ENCODE measurements at places on chromosomes 11 and 22. TPM values are rescaled to one million over a fixed set of nuclear protein-coding genes. Genes with fewer than 3 reads are reported as not detected.

- no peak for ATAC-seq
Measured at GRCh38 chr11:132804258-132804657, 728.0 kb downstream of the OPCML start.

- ATAC-seq: no peak
Measured at GRCh38 chr22:49753276-49753890, 74.3 kb downstream of the BRD1 start.

DNA sequence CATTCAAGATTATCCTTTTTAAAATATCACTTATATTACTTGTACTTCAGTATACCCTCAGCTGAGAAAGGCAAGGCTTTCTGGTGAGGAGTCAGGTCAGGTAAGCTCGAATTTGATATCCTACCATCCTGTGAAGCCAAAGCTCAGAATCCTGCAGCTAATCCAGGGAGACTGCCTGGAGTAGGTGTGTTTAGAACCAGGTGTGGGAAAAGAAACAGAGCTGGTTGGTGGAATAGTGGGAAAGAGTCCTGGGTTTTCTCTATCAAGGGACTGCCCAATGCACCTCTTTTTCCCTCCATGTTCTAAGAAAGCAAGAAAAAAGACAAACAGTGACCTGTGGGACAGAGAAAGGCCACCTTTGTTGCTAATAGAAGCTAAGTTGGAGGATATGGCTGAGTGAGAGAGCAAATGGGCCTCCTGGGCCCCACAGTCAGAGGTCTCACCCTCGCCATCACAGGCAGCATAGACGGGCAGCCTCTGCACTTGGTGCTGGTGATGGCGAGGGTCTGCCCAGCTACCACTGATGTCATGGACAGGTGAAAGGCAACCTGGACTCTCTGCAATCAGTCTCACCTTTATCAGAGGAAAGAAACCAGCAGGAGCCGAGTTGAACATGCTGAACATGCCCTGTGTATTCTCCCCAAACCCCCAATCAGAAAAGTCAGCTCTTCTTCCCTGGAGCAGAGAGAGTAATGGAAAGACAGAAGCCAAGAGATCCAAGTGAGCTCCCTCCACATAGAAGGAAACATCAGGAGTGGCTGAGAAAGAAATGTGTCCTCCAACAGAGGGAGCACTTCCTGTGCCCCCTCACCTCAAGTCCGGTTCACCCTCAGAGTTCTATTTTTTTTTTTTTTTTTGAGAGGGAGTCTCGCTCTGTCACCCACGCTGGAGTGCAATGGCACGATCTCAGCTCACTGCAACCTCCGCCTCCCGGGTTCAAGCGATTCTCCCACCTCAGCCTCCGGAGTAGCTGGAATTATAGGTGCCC lies 491.3 kb downstream of the BUD13 start:
- ATAC-seq: no peak

Gene HOATZ
- total RNA-seq: 0.49 TPM

Gene GRAP2
- 1.5 TPM for total RNA-seq

Gene HTR3A
- 0.62 TPM for total RNA-seq

Gene PLAAT4
- 0.38 TPM for total RNA-seq
